ENCODE measurements at places on chromosomes 4 and X.
A peak's percentile ranks its signal among the peaks of the same experiment; 100 is the strongest.

DNA sequence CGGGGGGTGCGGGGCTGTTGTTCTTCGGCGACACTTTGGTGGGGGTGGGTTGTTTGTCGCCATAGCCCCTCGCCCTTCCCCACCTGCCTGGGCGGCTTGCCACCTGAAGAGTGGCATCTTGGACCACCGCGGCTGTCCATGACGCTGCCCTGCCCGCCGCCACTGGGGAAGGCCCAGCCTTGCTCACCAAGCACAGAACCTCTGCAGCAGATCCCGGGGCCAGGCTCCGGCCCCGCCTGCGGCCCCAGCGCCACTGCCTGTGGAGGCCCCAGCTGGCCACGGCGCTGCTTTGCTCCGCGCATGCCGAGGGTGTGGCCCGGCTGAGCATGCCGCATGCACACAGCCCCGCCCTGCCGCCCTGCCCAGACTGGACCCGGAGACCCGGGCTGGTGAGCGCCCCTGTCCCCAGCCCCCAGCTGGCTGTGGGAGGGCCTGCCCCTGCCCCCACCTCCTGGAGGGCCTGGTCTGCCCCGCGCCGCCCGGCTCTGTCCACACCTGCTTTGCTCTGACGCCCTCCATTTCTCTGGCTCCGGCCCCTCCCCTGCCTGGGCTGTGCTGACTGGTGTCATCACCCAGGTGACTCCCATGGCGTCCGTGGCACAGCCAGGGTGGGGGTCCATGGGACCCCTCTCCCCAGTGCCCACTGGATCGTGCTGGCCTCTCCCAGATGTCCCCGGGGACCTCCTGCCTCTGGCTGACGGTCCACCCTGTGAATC, 5.3 kb downstream of the NAT8L start:
- no peak for DNase-seq

DNA sequence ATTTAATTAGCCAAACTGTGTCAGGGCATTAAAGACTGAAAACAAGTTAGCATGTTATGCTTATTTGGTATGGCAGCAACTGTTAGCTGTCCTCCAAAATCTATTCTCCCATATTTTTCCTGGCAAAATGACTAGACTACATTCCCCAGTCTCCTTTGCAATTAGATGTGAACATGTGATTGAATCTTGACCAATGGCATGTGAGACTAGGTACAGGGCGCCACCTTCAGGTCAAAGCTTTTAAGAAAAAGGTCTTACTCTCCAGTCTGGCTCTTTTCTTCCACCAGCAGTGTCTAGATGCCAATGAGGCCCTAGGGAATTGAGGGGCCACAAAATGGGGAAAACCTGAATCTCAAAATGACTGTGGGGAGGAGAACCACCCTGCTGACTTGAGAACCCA, 408.2 kb downstream of the SMARCA1 start:
- DNase-seq, result no peak

DNA sequence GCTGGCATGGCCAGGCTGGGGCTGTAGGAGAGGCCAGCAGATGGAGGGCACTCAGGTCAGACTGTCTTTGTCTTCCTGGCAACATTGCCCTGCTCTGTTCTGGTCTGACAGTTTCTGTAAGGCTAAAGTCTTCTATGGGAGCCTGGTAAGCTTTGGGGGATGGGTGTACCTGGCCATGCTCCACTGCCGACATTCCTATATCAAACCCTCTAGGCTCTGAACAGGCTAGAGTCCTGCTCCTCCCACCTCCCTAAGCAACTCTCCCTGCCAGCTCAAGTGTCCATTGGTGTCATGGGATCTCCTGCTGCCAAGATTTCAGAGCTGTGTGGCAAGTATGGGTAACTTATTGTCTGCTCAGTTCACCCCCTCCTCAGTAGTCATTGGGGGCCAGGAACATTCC, 163.5 kb upstream of the UGT8 start:
- no peak for DNase-seq

- no peak for DNase-seq
Measured at GRCh38 chr4:38504396-38504715, 159.6 kb upstream of the KLF3 start.

GRCh38 chr4:145937971-145938611, 532 bp downstream of the ZNF827 start:
- peak; percentile 56 for DNase-seq

DNA sequence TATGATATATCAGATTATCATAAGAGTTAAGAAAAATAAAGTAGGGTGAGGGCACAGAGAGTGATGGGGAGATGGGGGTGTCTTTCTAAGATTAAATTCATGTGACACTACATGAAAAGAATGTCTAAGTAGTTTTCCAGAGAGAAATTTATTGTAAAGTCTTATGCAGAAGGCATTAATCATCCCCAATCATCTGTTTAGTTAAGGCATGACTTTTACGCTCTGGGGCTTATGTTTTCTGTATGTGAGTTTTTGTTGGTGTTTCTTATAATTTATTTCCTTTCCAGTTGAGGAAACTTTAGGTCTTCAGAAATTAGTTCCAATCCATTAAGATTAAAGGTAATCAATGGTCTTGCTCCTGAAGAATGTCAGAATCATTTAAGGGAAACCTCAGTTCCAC, 383.0 kb upstream of the GALNT7 start:
- no peak for DNase-seq

GRCh38 chr4:26356081-26356501, 35.3 kb downstream of the RBPJ start:
- no peak for DNase-seq

DNA sequence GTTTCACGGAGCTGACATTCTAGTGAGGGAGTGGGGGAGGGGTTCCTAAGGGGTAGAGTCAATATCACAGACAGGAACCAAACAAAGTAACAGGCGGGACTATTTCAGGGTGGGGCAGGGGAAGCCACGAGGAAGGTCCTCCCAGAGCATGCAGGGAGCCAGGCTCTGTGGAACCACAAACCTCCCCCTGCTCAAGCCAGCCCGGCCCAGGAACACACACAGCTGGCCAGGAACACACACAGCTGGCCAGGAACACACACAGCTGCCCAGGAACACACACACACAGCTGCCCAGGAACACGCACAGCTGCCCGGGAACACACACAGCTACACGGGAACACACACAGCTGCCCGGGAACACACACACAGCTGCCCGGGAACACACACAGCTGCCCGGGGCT, 24.8 kb downstream of the EVC2 start:
- DNase-seq, result no peak

DNA sequence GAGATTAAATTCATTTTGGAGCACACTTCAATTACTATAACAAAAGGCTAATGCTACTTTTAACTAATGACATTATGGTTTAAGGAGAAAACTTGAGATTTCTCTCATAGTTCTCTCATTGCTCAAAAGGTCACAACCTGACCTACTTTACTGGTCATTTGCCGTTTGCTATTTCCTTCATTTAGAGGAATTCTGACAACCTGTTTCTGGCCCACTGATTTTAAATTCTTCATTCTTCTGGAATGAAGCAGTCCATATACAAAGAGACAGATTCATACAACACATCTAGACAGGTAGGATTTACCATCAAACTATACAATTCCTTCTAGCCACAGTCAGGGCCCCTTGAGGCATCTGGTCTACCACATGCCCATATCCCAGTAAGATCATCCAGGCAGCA, 14.2 kb downstream of the RNF150 start:
- no peak for DNase-seq

GRCh38 chr4:164876700-164877324, at the start of gene APELA:
TSS of gene APELA (plus strand) at chr4:164877178. CDS start at chr4:164877332, 154 bp downstream.
- DNase-seq, result peak; percentile 35

GRCh38 chrX:135345107-135345589, 35.9 kb downstream of the ETDC start:
- DNase-seq, result peak; percentile 30

GRCh38 chr4:93835929-93836328, 7.4 kb downstream of the ATOH1 start:
- DNase-seq, result no peak

- no peak for DNase-seq
Measured at GRCh38 chr4:157803421-157803820, 369.4 kb downstream of the GASK1B start.

DNA sequence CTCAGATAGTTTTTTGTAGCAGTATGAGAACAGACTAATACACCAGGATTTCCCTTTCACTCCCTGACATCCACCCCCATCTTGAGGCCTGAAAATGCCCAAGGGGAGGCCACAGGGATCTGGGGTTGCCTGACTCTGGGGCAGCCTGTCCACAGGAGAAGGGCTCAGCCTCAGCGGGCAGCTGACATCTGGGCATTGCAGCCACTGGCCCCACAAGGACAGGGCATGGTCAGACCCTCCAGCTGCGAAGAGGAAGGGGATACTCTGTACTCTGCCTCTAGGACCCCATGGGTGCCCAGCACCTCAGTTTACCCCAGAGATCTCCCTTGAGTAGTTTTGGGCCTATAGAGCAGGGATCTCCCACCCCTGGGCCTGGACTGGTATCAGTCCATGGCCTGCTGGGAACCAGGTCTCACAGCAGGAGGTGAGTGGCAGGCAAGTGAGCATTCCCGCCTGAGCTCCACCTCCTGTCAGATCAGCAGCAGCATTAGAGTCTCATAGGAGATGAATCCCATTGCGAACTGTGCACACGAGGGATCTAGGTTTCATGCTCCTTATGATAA, 138.9 kb downstream of the HMX1 start:
- no peak for DNase-seq

DNA sequence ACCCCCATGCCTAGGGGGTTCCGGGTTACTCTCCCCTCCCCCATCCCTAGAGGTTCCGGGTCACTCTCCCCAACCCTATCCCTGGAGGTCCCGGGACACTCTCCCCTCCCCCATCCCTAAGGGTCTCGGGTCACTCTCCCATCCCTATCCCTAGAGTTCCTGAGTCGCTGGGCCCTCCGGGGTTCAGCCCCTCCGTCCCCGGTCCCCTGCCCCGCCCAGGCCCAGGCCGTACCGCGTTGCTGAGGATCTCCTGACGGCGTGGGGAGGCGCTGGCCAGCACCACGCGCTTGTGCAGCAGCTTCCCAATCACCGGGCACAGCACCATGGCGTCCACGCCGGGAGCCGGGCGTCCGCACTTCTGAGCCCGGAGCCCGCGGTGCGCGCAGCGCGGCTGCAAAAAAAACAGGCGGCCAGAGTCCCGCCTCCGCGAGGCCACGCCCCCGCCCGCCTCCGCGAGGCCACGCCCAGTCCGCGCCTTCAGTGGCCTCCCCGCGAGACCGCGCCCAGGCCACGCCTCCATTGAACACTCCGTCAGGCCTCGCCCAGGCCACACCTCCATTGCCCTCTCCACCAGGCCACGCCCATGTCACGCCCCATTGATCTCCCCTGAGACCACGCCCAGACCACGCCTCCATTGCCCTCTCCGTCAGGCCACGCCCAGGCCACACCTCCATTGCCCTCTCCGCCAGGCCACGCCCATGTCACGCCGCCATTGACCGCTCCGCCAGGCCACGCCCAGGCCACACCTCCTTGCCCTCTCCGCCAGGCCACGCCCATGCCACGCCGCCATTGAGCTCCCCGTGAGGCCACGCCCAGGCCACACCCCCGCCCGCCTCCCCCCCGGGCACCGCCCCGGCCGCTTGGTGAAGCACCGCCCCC, at the start of gene ASMTL:
ASMTL (minus strand) TSS at position 394 of the 879 bp plus-strand sequence; CDS start at position 325, 69 bp downstream.
- peak; percentile 95 for DNase-seq

- DNase-seq, result peak; percentile 5
Measured at GRCh38 chrX:138191998-138192397, 519.5 kb downstream of the FGF13 start.
